ENCODE measurements at places on chromosomes 7 and 10. TPM values are rescaled to one million over a fixed set of nuclear protein-coding genes. Genes with fewer than 3 reads are reported as not detected.

The TBX20 gene
- not detected for total RNA-seq

The CD36 gene
- not detected for total RNA-seq

DNA sequence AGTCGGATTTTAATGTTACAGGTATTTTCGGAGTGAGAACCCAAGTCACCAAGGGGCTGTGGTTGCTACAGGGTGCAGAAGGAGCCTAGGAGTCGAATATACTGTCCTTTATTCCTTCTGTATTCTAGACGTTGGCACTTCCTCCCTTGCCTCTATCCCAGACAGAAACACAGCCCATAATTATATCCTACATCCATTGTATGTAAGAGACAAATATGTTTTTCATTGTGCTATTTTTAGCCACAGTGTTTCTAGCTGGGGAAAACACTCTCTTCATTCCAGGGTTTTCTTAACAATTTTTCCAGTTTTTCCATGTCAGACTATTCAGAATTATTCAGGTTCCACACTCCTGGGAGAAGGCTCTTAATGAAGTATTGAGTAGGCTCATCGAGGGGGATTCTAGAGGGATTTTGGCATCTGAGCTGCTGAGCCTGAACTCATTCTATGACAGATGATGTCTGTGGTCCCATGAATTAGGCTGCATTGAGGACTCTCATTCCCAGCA lies 32.6 kb downstream of the KIAA1217 start:
- DNase-seq, result no peak
- no peak overlapping the region for H3K27ac ChIP-seq
- H3K36me3 ChIP-seq, result no peaks in the 10 kb centered on the region
- peaks cover 6% of the 10 kb centered on the region for H3K27me3 ChIP-seq
- no peak overlapping the region for H3K4me3 ChIP-seq

The BAIAP2L1 gene
- total RNA-seq, result 1.1 TPM

GRCh38 chr10:106111246-106111645 lies 1053.3 kb downstream of the SORCS1 start:
- no peaks in the 10 kb centered on the region for H3K27me3 ChIP-seq
- H3K4me3 ChIP-seq, result no peak overlapping the region
- no peak overlapping the region for H3K27ac ChIP-seq
- H3K4me1 ChIP-seq, result no peaks in the 10 kb centered on the region
- DNase-seq, result no peak
- H3K36me3 ChIP-seq, result no peaks in the 10 kb centered on the region

The CALML3 gene
- not detected for total RNA-seq

DNA sequence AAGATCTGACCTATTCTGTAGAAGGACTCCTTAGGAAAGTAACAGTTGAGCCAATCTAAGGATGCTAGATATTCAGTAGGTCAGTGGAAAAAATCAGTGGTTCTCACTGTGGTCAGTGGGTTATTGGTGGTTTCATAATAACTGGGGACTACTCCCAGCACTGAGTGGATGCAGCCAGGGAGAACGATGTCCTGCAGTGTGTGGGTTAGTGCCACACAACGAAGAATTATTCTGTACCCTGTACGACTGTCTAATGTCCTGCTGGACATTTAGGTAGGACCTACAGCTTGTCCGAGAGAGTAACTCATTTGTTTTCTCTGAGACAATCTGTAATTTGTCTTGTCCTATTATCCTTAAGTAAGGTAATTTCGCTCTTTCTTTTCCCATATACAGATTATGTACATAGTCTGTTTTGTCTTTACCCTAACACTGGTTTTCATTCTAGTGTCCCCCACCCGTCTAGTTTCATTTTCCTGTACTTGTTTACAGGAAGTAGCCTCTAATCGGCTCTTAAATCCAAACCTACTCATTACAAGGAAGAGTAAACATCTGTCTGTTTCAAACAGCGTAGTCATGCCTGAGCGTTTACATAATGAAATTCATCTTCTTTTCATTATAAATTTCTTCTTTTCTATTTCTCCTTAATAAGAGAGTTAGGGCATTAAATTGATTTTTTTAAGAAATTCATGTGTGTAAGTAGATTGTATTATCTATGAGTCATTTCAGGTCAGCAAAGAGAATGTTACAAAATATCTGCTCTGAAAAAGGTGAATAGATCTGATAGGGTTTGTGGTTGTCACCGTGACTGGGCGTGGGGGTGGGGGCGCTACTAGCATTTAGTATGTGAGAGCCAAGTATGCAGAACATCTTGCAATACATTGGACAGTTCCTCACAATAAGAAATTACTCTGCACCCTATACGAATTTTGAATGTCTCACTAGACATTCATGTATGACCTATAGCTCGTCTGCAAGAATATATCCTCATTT lies 8.3 kb upstream of the ZC3HAV1L start:
- H3K36me3 ChIP-seq, result peaks cover 59% of the 10 kb centered on the region
- H3K4me3 ChIP-seq, result peak overlapping the region; percentile 56
- DNase-seq, result peak; percentile 87
- H3K27me3 ChIP-seq, result peaks cover 2% of the 10 kb centered on the region
- peak overlapping the region; percentile 90 for H3K27ac ChIP-seq

GRCh38 chr10:5742116-5742515 lies 57.5 kb downstream of the TASOR2 start:
- H3K4me1 ChIP-seq, result peaks cover 5% of the 10 kb centered on the region
- no peak overlapping the region for H3K4me3 ChIP-seq
- H3K27ac ChIP-seq, result no peak overlapping the region
- H3K36me3 ChIP-seq, result peaks cover 44% of the 10 kb centered on the region
- no peaks in the 10 kb centered on the region for H3K27me3 ChIP-seq
- no peak for DNase-seq

Data from activated CD8-positive, alpha-beta memory T cell treated with anti-CD3 and anti-CD28 coated beads, Interleukin-2, amount 10 ng/mL, durations not matched to agents 7 days and 5 days (primary cell).